Activated CD4-positive, alpha-beta memory T cell treated with anti-CD3 and anti-CD28 coated beads for 36 hours (primary cell): ENCODE measurements at places on chromosomes 7 and 10.

GRCh38 chr10:113139699-113140098, 189.7 kb downstream of the TCF7L2 start:
- DNase-seq = no peak

GRCh38 chr7:83466187-83466923, 182.6 kb downstream of the SEMA3E start:
- no peak for DNase-seq

DNA sequence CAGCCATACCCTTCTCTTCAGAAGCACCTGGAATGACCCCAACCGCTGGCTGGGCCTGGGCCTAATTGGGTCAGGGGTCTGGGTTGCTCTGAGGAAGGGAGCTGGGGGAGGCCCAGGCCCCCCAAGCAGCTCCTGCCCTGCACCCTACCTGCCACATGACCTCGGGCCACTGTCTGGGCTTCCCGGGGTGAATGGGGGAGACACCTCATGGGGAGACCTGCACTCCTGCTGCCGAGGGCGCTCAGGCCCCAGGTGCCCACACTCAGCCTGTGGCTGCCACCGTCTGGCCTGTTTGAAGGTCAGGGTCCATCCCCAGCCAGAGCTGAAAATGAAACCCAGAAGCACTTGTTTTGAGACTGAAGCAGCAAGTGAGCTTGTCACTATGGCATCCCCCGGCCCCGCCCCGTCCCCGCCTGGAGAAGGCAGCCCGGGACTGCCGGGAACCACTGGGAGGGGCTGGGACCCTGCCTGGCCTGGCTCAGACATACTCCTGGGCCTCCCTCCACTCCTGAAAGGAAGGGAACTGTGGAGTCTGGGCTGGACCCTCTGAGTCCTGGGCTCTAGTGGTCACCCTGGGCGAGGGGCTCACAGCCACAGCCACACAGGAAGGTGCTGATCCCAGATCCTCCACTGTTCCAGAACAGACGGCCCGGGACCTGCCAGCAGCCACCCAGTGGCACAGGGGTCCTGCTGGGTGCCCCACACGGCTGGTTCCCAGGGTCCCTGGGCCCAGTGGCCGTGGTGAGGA, 7.4 kb upstream of the MICALL2 start:
- DNase-seq = no peak

GRCh38 chr10:103983367-103983911, 16.5 kb downstream of the SLK start:
- DNase-seq = peak; percentile 13

DNA sequence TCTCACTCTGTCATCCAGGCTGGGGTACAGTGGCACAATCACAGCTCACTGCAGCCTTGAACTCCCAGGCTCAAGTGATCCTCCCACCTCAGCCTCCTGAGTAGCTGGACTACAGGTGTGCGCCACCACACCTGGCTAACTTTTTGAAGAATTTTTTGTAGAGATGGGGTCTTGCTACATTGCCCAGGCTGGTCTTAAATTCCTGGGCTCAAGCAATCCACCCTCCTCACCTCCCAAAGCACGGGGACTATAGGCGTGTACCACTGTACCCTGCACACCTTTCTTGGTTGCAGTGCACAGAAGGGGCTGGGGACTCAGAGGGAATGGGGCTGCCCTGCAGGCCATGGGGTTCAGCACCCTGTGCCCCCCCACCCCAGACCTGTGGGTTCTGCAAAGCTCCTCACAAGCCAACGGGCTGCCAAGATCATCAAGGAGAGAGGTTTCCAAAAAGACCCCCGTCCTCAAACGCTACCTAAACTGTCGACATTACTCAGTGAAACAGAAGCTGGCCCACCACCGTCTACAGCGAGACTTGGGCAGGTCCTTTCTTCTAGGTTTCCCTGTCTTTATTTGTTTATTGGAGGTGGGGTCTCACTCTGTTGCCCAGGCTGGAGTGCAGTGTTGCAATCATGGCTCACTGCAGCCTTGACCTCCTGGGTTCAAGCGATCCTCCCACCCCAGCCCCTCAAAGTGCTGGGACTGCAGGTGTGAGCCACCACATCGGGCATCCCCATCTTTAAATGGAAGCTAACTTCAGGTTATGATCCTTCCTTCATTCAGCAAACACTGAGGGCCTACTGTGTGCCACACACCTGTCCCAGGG, 26.6 kb upstream of the ELFN1 start:
- no peak for DNase-seq

DNA sequence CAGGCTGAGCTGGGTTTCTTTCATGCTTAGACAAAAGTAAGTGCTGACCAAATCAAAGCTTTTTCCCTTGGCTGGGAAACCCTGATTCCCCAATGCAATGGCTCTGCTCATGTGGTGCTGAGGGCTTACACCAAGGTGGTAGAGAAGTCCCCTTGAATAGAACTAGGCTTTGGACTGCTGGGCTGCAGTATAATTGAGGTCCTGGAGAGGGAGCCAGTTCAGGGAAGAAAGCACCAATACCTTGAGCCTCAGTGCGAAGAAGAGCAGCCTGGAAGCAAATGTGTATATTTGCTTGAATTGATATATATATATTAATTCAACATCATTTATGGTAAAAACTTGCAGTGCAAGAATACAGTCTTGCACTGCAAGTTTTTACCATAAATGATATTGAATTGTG, 391.1 kb downstream of the RPS24 start:
- no peak for DNase-seq

DNA sequence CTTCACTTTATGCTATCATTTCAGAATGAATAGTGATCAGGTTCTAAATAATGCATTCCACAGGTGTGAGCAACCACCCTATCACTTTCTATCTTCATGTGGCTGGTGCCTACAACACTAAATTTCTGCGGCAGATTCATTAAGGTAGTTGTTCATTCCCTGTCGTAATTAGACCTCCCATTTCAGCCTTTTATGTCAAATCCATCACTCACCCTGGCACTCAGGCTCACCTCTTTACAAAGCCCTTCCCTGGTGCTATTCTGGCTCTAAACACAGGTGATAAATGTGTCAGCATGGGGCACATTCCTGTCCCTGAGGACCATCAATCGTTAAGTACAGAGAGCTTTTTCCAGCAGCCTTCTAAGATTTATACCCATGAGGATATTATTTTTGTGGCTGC, 300.0 kb upstream of the C7orf33 start:
- no peak for DNase-seq

- no peak for DNase-seq
These were observed 16.0 kb downstream of the UBE2D1 start for GRCh38 chr10:58350619-58351323.

GRCh38 chr10:25820874-25821273, 113.2 kb upstream of the MYO3A start:
- DNase-seq = no peak

GRCh38 chr10:24958091-24958720, 5.8 kb upstream of the PRTFDC1 start:
- DNase-seq = no peak

- no peak for DNase-seq
These were observed 417.5 kb upstream of the MGMT start for GRCh38 chr10:129049501-129049900.

GRCh38 chr10:68423522-68423921, 16.4 kb upstream of the RUFY2 start:
- DNase-seq = peak; percentile 34

DNA sequence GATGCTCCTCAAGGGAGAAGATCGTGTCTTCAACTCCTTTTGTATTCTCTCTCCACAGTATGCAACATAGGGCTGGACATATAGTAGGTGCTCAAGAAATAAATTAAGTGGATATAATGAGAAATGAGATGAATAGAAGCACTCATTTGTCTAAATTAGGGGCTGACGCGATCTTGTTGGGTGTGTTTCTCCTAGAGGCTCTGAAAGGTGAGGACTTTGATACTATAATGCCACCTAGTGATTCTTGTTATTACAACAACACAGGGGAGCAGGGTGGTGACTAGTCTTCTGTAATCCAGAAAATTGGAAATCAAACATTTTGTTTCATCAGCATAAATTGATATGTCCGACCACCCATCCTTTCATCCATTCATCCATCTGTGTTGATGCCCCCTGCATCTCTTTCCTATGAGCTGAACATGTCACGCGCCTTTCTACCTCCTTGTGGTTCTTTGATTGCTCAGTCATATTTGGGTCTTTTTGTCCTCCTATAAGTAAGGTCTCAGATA, 3.5 kb upstream of the CFAP58 start:
- no peak for DNase-seq

DNA sequence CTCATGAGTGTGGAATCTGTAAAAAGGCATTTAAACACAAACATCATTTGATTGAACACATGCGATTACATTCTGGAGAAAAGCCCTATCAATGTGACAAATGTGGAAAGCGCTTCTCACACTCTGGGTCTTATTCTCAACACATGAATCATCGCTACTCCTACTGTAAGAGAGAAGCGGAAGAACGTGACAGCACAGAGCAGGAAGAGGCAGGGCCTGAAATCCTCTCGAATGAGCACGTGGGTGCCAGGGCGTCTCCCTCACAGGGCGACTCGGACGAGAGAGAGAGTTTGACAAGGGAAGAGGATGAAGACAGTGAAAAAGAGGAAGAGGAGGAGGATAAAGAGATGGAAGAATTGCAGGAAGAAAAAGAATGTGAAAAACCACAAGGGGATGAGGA, 207.7 kb downstream of the ZEB1 start:
- DNase-seq = no peak

DNA sequence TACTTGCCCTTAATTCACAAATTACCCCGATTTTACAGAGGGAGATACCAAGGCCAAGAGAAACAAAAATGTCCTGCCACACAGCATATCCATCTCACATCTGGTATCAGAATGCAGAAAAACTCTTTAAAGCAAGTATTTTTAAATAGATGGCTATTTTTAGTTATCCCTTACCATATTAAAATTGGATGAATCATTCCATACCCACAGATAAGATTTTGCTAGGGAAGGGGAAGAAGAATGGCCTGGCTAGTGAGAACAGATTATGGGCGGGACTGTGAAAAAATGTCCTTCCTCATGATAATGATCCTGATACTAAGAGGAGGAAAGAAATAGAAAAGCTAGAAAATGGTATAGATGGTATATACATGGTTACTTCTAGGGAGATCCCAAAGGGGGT, 80.6 kb upstream of the GATAD1 start:
- no peak for DNase-seq

DNA sequence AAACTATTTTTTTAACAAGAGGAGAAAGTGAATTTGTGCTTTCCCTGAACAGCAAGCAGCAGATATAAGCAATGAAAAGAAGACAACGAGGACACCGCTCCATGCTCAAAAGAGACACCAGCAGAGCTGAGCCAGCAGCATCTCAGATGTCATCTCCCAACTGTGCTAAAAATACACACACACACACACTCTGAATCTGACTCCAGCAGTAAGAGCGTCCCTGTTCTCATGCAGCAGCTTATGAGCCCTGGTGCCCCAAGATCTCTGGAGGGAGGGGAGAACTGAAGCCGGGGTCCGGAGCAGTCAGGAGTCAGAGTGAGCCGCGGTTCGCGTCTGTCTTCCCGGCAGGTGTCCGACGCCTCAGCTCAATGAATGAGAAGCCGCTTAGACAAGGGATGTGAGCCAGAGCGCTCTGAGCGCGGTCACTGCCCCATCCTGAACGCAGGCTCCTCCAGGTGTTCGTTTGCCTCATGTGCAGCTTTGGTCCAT, 49.2 kb downstream of the SVIL start:
- DNase-seq = peak; percentile 13

- DNase-seq = no peak
These were observed 196.7 kb downstream of the SEMA3E start for GRCh38 chr7:83452256-83452655.

GRCh38 chr10:67977251-67977650, 92.8 kb downstream of the SIRT1 start:
- DNase-seq = no peak

GRCh38 chr10:86139066-86139657, 227.4 kb downstream of the GRID1 start:
- DNase-seq = peak; percentile 49
